Stimulated activated CD4-positive, alpha-beta T cell treated with anti-CD3 and anti-CD28 coated beads, TNF-alpha, amount 100 ng/mL, for 1 hour (primary cell): ENCODE measurements at places on chromosomes 12 and 14.

GRCh38 chr14:54301359-54301758, 95.4 kb upstream of the CDKN3 start:
- no peak for DNase-seq

GRCh38 chr12:84183576-84183975, 729.0 kb downstream of the SLC6A15 start:
- DNase-seq = no peak

DNA sequence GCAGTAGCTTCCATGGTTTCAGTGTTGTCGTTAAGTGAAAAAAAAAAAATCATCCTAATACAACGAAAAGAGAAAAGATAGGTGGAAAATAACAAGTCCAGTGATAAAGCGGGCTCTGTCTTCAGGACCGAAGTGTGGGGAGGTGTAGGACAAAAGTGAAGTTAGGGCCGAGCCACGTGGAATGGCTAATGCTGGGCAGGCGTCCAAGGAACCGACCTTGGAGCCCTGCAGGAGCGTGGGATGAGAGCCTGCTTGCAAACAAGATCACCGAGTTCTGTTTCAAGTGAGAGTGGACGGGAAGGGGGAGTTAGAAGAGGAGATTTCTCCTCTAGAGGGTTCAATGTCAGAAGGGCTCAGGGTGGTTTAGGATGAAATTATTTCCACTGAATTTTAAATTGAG, 22.2 kb downstream of the A2ML1 start:
- no peak for DNase-seq

- DNase-seq = no peak
Measured at GRCh38 chr14:55502746-55503284, 62.4 kb upstream of the TBPL2 start.

GRCh38 chr12:47891356-47891755, 13.4 kb downstream of the VDR start:
- no peak for DNase-seq

DNA sequence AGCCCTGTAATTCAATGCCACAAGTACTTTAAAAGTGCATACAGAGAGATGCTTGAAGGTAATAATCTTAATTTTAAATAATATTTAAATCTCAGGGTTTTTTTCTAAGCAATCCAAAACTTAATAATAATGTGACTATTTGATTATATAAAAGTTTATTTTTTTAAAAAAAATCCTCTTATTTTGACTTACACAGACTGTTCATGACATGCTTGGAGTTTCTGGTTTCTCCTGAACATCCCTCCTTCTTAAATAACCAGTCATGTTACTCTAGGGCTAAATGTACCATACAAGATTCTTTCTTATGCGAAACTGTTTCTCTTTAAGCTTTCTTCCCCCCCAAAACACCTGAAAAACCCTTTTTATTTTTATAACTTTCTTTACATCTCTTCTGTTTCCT, 58.2 kb upstream of the SLC2A13 start:
- no peak for DNase-seq

- DNase-seq = no peak
Measured at GRCh38 chr12:50514526-50515276, 9.9 kb downstream of the DIP2B start.

DNA sequence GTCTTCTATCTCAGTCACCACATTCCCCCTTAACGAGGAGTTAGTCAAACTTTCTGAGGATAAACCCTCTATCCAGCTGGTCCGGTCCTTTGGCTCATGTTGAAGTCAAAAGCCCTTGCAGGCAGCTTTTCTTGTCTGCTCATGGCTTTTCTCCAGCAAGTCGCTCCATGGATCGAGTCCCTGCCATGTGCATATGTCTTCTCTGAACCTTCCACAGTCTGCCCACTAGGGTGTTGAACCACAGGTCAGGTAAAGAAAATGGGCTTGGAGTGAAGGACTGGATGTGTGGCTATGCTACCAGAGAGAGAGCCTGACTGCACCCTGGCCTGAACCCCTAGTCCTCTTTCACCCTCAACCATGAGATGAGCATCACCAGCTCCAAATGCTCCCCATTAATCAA, 22.8 kb downstream of the C14orf132 start:
- no peak for DNase-seq

DNA sequence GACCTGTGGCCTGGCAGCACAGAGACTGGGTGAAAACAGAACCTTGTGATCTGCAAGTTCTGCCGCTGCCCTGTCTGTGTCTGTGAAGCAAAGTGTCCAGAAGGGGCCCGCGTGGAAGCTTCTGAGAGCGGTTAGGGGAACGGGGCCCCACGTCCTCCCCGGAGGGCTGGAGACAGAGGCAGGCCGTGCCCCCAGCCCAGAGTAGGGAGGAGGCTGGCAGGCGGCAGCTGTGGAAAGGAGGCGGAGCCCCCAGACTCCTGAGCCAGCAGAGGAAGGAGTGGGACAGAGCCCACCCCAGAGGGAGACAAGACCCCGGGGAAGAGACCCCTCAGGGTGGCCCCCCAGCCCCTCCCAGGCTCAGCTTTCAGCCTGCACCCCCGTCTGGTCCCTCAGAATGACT, 49.0 kb downstream of the GALNT9 start:
- DNase-seq = no peak

GRCh38 chr12:64891629-64892028, 67.2 kb downstream of the TBC1D30 start:
- DNase-seq = no peak

DNA sequence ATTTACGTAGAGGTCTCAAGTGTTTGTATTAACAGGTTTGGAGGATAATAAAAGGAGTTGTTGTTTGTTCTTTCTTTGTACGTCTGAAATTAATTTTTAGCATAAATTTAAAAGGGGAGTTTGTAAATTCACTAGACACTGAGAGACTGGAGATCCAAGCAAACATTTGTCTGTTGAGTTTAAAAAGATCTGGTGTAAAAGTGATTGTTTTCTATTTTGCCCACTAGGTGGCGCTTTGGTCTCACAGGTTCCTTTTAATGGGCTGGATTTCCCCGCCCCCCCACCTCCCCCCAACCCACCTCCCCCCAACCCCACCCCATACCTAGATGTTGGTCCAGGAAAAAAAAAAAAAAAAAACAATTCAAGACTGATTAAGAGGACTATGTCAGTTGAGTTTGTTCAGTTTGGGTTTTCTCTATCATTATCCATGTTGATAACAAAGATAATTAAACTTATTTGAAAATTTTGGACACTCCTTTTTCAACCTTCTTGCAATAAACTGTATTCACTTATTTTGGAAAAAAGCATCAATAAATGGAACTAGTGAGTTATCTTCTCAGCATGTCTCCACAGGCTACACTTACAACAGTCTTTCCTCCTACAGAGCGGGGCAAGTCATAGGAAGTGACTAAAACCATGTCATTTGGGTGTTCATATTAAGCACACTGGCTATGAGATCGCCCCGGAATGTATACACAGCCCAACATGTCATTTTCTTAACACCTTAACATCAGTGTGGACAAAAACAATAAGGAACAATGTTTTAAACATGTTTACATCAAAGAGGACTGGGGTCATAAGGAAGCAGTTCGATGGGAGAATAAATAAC, 841.1 kb downstream of the NRXN3 start:
- DNase-seq = no peak

- no peak for DNase-seq
Measured at GRCh38 chr14:81066672-81067071, 111.3 kb downstream of the TSHR start.

GRCh38 chr12:110235383-110235782, 45.7 kb upstream of the ATP2A2 start:
- no peak for DNase-seq

GRCh38 chr14:99552572-99553216, 51.3 kb downstream of the CCDC85C start:
- no peak for DNase-seq

GRCh38 chr12:45878630-45879255, 111.6 kb downstream of the SCAF11 start:
- DNase-seq = no peak

- no peak for DNase-seq
Measured at GRCh38 chr12:49666176-49666575, 41.0 kb downstream of the FMNL3 start.

- no peak for DNase-seq
Measured at GRCh38 chr12:111443586-111443985, 37.9 kb downstream of the SH2B3 start.

DNA sequence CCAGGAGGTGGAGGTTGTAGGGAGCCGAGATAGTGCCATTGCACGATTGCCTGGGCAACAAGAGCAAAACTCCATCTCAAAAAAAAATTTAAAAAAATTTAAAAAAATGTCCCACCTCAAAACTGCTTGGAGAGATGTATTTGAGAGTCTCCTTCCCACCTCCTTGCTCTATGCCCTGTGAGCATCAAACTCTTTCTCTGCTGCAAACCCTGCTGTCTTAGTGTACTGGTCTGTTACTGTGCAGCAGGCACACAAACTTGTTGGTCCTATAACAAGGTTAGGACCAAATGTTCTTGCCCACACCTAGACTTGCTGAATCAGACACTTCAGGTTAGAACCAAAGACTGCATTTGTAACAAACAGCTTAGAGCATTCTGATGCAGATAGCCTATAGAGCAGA, 153.5 kb upstream of the FUT8 start:
- no peak for DNase-seq

DNA sequence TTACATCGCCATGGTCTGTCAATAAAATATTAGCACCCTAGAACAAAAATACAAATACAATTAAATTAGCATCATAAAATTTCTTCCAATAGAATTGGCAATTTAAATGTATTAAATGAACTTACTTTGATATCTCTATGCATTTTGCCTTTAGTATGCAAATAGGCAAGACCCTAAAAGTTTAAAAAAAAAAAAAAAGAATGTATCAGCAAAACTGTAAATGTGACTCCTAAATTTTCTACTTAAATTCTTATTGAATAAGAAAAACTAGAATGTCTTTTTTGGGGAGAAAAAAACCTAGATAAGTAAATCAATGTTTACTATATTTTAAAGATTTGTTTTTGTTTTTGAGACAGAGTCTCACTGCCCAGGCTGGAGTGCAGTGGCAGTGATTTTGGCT, 56.2 kb downstream of the MAP4K5 start:
- DNase-seq = no peak
